ENCODE measurements at places on chromosomes 2 and 18.

DNA sequence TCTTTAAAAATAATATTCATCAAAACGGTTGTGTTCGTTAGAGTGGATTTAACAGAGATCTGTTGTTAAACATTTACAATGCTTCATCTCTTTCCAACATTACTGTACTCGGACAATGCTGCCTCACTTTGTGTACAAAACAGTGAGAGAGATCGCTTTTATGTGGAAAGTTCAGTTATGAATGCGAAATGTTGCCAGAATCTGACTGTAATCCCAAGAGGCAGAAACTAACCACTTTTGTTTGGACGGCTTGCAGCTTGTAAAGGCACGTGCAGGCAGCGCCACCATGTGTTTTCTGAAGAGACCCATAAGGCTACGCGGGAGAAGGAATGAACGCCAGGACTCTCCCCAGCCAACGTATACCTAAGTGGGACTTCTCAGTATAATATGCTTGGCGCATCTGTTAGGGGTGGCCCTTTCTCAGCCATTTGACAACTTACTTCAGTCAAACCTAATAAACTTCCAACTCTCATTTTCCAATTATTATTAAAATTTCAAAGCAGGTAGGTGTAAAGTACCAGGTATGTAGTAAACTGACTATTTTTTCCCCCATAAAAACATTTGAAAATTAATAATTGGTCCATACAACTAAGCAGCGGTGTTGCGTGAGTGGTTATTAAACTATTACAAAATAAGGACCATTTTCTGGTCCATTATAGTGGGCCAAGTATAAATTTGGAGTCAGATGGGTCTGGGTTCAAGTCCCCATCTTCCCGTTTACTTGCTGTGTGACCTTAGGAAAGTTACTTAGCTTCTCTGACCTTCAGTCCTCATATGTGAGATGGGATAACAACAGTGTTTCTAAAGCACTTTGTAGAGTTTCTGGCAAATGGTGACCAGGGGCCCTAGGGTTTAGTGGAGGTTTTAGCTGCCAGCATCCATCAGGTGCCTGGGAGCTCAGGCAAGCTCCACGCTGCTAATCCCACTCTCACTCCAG is 5.6 kb upstream of the NAPG start:
- DNase-seq = peak; percentile 82

- no peak for DNase-seq
These were observed 93.1 kb downstream of the GYPC start for GRCh38 chr2:126748929-126749518.

DNA sequence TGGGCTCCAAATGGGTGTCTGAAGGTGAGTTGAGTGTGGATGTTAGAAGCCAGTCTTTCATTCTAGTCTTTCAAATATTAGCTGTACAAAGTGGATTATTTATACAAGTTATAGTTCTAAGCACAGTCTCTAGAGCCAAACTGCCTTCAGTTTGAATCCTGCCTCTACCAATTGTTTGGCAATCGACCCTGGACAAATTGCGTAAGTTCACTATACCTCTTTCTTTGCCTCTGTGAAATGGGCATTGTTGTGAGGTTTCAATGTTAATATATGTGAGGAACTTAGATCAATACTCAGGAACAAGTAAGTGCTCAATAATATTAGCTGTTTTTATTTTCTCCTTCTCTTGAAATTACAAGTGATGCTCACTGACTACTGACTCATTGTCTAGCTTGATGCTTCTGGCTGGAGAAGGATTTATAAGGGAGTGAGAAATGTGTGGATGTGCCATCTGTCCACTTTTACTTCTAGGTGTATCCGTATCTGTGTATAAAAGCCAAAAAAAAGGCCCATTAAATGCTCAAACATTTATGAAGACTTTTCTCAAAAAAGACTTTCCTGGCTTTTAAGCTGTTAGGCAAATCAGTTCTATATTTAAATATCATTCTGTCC is 48.1 kb upstream of the RAPH1 start:
- no peak for DNase-seq

GRCh38 chr2:23380562-23381065 is 4.4 kb upstream of the KLHL29 start:
- DNase-seq = peak; percentile 29

GRCh38 chr2:48227617-48228344 is 302.2 kb upstream of the STON1 start:
- no peak for DNase-seq

DNA sequence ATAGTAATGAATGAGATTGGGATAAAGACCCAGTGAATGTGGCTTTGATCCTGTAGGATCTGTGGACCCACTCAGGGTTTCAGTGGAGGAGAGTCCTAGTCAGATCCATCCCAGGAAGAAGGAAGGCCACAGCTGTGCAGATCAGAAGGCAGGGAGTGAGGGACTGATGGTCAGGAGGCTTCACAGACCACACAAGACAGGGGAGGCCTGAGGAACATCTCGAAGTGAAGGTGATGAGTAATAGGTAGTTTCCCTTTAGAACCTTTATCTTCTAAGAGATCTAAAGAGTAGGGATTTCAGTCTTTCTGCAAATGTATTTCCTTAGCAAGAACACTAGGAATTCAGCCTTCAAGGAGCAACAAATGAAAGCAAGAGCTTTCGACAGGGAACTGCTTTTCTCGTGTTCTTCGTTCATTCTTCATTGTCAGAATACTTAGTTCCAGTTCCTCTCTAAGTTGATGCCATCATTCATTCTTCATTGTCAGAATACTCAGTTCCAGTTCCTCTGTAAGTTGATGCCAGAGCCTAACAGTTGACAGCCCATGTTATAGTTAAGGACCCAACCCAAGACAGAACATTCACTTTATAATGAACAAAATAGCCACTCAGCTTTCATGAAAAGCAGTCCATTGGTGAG is 150.2 kb upstream of the EPAS1 start:
- DNase-seq = peak; percentile 23

DNA sequence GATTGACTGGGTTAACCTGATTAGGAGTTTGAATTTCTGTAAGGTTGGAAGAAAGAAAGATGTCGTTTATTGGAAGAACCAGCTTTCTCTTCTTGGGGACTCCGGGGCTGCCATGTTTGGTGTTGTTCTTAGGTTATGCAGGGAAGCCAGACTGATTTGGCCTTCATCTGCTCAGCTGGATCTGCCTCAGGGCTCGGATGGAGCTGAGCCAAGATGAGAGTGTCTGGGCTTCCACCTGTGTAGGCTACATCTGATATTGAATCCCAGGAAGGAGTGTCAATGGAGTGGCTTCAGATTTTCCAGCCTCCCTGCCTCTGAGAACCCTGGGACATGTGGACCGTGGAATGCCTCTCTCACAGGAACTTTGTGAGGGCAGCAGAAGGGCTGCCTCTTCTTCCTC is 126.1 kb downstream of the WDSUB1 start:
- DNase-seq = no peak

DNA sequence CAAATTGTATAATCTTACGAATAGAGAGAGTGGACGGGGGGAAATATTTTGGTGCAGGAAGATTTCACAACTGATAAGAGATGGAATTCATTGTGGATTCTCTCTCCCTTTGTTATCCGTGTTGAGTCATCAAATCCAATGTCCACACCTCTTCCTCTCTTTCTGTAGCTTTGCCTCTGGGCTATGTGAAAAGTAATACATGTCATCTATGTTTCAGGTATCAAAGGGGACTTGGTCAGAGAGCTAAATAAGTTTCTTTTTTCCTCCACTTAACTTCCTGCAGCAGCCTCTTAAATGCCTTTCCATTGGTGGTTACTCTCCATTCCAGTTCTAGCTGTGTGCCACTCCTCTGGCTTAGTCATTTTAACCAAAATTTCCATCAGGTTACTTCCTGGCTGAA is 169.3 kb upstream of the NXPH2 start:
- DNase-seq = peak; percentile 95

GRCh38 chr18:23595591-23595990 is 9.3 kb upstream of the NPC1 start:
- no peak for DNase-seq

- no peak for DNase-seq
These were observed 99.9 kb upstream of the SLC38A11 start for GRCh38 chr2:165055082-165055851.

DNA sequence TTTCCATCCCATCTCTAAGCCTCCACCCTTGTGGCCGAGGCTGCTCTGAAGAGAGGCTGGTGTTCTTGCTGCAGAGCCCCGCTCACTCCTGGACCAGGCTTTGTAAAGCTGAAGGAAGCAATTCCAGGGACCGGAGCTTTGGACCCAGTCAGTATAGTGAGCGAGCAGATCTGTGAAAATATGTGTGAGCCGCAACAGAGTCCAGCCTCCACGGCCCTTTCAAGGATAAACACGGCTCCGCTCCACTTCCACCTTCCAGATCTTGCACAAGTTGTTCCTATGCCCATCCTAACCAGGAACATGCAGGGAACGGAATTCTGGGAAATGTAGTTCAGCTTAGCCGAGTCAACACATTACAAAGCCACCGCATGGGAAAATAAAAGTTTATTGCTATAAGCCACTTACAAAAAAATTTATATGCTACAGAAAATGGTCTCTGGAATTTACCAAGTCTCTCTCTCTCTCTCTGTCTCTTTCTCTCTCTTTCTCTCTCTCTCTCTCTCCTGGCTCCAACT is 151.7 kb upstream of the ZNF521 start:
- DNase-seq = peak; percentile 42

- DNase-seq = no peak
These were observed 5.6 kb downstream of the WNT10A start for GRCh38 chr2:218885981-218886947.

DNA sequence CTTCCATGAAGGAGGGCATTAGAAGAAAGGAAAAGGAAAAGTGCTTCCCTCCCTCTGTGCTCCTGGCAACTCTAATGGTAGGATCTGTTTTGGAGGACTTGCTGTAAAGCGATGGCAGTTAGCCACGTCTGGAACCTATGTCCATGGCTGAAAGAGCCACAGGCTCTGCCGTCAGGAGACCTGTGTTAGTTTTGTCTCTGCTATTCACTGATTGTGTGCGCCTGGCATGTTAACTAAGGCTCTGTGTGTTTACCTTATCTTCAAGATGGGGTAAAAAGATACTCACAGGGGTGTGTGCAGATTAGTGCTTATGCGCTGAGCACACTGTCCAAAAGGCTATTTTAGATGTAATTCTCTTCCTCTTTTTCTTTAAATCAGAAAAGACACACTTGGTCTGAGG is 109.8 kb upstream of the LTBP1 start:
- no peak for DNase-seq

- peak; percentile 88 for DNase-seq
These were observed 12.5 kb downstream of the INPP4A start for GRCh38 chr2:98457045-98457696.

GRCh38 chr2:188378371-188378950 is 86.8 kb downstream of the GULP1 start:
- DNase-seq = no peak

DNA sequence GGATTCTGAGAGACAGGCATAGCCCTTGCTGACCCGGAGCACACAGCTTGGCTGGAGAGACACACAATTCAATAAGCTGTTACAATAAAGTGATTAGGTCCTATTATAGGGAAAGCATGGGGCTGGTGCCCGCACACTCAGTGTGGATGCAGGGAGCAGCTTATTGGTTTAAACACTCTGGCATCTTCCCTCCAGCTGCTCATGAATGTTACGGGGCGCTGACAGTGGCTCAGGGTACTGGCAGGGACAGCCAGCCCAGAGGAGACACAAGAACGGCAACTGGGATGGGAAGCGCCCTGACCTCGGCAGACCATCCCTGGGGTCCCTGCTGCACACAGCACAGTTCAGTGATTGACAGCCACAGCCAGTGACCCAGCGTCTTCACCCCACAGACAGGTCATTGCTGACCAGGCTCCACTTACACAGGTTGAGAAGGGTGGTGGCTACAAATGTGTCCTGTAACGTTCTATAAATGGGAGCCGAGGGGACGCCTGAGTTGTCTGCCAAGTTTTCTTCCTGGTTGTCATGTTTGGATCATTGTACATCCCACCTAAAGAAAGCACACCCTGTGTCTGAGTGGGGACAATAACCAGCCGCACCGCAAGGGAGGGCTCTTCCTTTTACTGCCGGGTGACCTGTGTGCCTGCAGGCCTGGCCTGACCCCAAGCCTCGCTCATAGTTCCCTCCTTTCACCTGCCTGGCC is 60.3 kb downstream of the SH3BP4 start:
- DNase-seq = no peak

GRCh38 chr2:96273763-96274162 is 7.7 kb downstream of the CIAO1 start:
- DNase-seq = no peak

DNA sequence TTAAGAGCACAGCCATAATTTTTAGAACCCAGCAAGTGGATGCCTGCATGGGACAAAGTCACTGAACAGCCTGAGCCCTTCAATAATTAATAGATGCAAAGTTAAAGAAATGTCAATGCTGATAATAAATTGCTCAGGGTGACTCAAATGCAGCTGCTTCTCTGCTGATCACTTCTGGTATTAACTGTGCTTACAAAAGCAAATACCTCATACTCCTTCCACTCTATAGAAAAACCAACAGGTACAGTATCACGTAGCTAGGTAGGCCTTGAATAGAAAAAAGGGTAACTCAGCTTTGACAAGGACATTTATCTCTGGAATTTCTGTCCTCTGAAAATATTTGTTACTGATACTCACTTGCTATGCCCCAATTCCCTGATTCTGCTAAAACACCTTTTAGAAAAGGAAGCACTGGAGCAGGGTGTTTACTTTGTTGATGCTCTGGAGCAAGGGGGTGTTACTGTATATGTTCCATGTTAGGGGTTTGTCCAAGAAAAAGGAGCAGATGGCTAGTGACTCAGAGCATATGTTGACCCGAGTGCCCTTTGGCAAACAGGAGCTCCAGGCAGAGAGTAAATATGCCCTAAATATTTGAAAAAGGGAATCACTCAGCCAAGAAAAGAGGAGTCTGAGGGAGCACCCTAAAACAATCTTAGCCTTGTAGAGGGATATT is 59.1 kb upstream of the RTN4 start:
- DNase-seq = peak; percentile 73

- no peak for DNase-seq
These were observed 265.1 kb upstream of the SIX3 start for GRCh38 chr2:44676379-44676778.

- DNase-seq = no peak
These were observed 30.2 kb downstream of the ITGB1BP1 start for GRCh38 chr2:9392898-9393765.

- DNase-seq = no peak
These were observed 588.4 kb downstream of the SLC4A3 start for GRCh38 chr2:220215785-220216184.

GRCh38 chr2:161994761-161995520 is 79.1 kb downstream of the DPP4 start:
- no peak for DNase-seq

- no peak for DNase-seq
These were observed 30.6 kb downstream of the DRC1 start for GRCh38 chr2:26432363-26432762.

DNA sequence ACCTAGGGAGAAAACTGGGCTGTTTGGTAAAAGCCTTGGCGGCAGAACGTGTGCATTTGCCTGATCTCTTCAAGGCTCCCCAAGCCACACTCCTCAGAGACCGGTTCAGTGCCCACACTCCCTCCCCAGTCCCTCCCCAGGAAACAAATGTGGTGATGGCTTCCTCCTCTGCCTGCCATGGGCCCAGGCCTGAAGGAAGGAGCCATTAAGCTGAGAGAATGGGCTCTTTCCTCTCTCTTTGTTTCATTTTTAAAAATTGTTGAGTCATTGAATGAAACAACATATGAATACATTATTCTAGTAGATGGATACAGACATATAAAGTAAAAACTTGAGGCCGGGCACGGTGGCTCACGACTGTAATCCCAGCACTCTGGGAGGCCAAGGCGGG is 50.6 kb upstream of the YWHAQ start:
- no peak for DNase-seq

- DNase-seq = no peak
These were observed 14.4 kb upstream of the RPE start for GRCh38 chr2:209988010-209988409.

- DNase-seq = no peak
These were observed 122.0 kb upstream of the SLC35G4 start for GRCh38 chr18:11487390-11487789.

All from PC-3 (cell line).